Cardiac muscle cell (in vitro differentiated cells and primary cell): ENCODE measurements at places on chromosomes 13 and 19.
A peak's percentile ranks its signal among the peaks of the same experiment; 100 is the strongest.

- DNase-seq = no peak
Observed at GRCh38 chr19:41131186-41131585, 17.0 kb downstream of the CYP2F1 start.

DNA sequence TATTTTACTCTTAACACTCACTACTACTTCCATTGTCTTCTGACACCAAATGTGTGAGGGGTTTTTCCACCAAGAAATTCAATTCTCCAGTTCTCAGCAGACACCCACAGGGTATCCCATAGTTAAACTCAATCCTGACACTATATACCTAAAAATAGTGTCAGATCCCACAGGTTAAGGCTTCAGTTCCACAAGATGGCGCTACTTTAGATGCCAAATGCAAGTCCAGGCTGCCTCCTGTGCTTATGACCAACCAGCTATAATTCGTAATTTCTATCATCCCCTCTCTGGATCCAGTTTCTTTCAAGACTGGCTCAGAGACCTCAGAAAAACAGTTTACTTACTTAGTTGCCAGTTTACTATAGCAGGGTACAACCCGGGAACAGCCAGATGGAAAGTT lies 1146.2 kb upstream of the SPRY2 start:
- peak; percentile 68 for DNase-seq

DNA sequence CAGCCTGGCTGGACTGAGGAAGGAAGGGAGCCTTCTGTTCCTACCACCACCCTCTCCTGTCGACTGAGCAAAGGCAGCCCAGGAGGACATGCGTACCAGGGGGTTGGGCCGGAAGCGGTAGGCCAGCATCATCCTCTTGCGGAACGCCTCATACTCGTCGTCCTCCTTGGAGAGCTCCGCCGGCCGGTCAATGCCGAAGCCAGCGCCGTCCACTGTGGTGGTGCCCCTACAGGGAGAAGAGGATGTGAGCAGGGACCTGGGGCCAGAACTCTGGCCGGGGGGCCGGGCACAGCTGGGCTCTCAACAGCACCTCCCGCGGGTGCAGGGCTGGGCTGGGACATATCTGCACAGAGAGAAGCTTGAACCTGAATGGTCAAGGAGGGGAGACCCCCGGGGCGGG lies 3.8 kb upstream of the TM6SF2 start:
- no peak for DNase-seq

DNA sequence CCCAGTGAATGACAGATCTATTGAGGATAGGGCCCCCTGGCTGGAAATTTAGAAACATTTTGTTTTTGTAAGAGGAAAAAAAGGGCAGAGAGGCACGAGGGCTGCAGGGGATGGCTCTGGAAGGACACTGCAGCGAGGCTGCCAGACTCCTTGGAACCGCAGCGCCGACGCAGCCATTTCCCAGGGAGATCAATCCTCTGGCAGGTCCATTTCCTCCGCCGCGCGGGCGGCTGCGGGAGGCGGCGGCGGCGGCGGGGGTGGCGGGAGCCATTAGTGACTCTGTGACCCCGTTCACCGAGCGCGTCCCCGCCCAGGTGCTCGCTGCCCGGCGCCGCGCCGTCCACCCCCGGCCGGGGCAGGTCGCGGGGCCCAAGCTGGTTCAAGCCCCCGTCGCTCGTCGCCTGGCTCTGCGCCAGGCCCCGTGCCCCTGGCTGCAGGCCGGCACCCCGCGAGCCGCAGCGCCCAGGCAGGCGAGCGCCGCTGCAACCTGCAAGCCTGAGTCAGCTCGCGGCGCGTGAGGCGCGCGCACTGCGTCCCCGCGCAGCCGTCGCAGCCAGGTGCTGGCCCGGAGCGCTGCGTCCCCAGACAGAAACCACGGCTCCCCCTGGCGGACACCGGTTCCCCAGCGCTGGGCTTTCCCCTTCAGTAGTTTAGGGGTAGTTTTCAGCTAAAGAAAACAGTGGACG lies 192.6 kb downstream of the KATNAL1 start:
- DNase-seq = peak; percentile 82

DNA sequence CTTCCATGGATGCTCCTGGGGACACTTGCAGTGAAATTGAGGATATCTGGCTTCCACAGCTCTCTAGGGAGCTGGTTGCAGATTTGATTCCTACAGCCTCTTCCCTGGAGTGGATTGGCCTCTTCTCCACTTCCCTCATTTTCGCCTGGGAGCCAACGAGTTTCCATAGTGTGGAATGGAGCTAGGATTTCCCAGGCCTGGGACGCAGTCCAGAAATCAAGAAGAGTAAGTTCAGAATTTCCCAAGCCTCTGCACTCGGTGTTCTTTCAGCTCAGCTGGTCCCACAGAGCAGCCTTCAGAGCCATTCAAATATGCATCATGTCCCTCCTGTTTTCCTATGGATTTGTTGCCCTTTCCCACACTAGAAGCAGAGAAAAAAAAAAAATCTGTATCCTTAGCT lies 68.2 kb downstream of the RAP2A start:
- no peak for DNase-seq

DNA sequence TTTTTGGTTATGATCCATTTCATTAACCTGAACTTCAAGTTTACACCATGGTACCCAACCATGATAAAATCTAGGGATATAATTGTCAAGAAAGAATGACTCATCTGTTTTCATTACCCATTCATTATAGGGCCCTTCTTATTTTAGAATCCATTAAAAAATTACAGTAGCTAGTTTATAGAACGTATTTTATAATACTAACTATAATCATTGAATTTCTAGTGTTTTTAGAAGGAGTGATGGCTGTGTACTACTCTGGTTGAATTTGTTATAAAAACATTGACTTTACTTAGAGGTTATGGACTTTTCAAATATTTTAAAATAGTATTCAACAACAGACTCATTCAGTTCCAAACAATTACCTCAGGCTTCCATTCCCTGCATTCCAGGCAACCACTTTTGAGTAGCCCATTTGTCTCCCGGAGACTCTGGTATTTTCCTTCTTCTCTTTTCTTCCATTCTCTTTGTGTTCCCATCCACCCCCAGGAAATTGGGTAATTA lies 71.9 kb upstream of the KLF12 start:
- DNase-seq = peak; percentile 72

DNA sequence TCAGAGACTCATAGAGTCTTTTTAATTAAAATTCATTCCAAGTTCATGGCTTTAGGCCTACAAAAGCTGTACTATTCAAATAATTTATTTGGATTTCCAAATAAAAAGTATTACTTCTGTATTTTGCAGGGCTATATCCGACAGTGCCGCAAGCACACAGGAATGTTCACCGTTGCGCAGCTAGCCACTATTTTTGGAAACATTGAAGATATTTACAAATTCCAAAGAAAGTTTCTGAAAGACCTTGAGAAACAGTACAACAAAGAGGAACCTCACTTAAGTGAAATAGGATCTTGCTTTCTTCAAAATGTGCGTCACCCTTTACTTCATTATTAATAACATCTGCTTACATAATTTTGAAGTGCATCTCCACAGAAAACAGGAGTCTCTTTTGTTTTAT lies 20.5 kb upstream of the C1QTNF9 start:
- DNase-seq = no peak

DNA sequence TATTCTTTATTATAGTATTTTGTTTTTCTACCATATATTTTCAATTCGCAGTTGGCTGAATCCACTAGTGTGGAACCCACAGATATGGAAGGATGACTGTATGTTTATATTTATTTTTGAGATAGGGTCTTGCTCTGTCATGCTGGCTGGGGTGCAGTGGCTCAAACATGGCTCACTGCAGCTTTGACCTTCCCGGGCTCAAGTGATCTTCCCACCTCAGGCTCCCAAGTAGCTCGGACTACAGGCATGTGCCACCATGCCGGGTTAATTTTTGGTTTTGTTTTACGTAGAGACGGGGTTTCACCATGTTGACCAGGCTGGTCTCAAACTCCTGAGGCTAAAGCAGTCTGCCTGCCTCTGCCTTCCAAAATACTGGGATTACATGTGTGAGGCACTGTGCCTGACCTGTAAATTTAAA lies 9.6 kb downstream of the SLC35E1 start:
- no peak for DNase-seq
